ENCODE measurements at places on chromosomes 12 and 14.

GRCh38 chr14:102510616-102511520 lies 1.3 kb upstream of the ANKRD9 start:
- DNase-seq: no peak

- peak; percentile 54 for DNase-seq
These were observed 39.8 kb downstream of the IFNG start for GRCh38 chr12:68119724-68120211.

DNA sequence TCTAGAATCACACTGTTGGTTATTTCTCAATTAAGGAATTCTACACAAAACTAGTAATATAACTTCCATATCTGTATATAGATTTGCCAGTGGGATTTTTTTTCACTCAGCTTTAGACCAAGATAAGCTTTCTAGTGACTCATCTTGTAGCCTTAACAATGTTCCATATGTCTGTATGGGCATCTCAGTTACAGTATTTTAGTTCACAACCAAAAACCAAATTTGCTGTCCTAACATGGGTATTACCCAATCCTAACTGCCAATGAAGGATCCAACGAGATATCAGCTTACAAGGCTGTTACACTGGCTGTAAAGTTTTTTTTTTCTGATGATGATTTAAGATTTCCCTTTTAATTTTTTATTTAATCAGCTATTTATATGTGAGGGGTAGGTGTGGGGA lies 31.5 kb upstream of the KRR1 start:
- no peak for DNase-seq

DNA sequence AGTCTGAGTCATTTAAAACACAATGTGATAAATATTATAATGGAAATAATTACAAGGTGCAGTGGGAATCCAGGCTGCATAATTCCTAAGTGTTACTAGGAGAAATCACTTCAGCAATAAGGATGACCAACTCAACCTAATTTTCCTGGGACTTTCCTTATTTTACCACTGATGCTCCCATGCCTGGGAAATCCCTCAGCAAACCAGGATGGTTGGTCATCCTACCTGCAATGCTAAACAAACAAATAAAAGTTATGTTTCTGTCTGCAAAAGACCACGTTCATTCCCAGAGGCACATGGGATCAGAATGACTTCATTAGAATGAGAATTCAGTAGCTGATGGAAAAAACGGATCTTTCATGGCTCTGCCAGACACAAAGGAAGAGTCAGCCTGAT lies 130.8 kb upstream of the RAP1B start:
- DNase-seq: no peak

GRCh38 chr14:100734031-100734990 lies 7.6 kb downstream of the DLK1 start:
- no peak for DNase-seq

DNA sequence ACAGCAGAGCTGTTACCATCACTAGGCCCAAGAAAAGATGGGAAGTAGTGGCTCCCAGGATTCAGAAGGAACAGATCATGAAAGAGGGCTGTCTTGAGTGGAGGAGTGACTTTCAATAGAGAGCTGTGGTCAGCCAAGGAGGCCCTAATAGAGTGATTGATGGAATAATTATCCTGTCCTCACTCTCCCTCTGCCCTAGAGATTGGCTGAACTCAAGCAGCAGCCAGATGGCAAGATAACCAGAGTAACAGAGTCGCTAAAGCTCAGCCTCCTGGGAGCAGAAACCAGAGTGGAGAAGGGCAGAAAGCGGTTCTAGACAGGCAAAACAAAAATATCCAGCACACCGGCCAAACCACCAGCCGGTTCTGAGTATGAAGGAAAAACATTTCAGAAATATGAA lies 23.1 kb downstream of the GMFB start:
- DNase-seq: no peak

- no peak for DNase-seq
These were observed 791.6 kb upstream of the NOVA1 start for GRCh38 chr14:27389402-27389801.

GRCh38 chr14:102500158-102500662 lies 9.4 kb downstream of the ANKRD9 start:
- DNase-seq: peak; percentile 24

- DNase-seq: no peak
These were observed 198.3 kb upstream of the OTX2 start for GRCh38 chr14:57008534-57008933.

DNA sequence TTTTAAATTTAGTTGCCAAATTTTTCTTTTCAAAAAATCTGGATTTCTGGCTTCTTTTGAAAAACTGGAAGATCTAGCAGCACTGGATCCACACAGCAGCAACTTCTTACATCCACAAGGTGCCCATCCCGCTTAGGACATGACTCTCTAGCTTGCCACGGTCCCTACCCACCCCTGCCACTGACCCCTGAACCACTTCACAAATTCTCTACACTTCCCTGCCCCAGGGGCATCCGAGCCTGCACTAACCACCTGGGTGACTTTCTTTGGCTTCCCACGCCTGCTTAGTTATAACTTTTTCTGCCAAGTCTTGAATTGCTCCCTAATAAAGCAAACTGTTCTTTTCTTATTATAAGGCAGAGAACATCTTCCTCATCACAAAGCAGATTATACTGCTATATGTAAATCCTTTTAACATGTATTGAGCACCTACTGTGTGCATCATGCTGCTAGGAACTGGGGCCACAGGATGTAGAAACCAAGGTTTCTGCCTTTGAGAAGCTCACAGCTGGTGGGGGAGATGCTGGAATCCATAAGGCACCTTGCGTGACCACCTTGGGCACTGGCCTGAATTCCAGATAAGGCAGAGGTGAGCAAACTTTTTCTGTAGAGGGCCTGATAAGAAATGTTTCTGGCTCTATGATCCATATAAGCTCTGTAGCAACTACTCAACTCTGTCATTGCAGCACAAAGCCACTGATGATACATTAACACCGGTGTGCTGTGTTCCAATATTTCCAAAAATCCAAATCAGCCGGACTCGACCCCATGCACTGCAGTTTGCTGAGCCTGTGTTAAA lies 59.8 kb downstream of the ACTN1 start:
- DNase-seq: no peak

DNA sequence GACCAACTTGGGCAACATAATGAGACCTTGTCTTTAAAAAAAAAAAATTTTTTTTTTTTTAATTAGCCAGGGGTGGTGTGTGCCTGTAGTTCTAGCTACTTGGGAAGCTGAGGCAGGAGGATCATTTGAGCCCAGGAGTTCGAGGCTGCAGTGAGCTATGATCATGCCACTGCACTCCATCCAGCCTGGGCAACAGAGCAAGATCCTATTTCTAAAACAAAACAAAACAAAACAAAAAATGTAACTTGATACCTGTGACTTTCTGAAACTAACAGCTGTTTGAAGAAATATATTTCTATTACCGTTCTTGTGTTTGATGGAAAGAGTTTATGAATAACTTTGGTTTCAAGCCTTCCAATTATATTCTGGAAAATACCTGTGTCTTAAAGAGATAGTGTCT lies 1.7 kb upstream of the ACACB start:
- no peak for DNase-seq

GRCh38 chr12:76186131-76186906 lies 101.8 kb upstream of the NAP1L1 start:
- no peak for DNase-seq

- DNase-seq: no peak
These were observed 34.1 kb upstream of the ITPR2 start for GRCh38 chr12:26867080-26867479.

GRCh38 chr12:54173066-54173726 lies 15.6 kb downstream of the SMUG1 start:
- no peak for DNase-seq

DNA sequence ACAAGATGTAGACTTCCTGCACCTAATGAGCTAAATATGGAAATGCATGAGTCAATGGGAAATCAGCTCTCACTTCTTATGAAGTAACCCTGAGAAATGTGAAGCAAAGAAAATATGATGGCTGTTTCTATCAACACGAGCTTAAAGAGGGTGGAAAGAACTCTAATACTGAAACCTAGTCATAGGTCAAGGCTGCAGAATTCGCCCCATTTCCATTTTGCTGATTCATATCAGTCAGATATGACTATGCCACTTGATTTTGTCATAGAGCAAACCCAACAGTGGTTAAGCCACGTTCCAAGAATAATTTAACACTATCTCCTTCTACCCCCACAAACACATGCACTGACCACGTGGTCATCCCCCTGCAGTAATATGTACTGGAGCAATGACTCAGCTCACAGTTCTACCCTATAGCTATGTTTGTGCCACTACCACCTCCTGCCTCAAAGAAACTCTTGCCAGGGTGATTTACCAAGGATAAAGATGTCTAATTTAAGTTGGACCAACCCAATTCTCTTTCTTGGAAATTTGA lies 157.5 kb downstream of the TMTC3 start:
- DNase-seq: no peak

DNA sequence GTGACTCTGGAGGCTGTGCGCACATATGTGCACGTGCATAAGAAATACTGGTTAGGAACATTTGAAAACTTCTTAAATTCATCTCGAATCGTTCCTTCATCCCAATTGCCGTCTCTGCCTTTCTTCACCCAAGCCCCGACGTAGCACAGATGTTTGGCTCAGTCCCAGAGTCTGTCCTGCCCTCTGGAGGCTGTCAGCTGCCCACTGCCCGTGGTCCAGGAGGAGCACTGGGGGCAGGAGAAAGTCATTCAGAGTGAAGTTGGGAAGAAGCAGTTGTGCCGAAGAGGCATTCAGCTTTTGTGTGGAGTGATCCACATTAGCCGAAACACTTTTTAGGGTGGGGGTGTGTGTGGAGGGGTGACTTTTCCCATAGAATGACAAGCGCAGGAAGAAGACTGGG lies 124.9 kb downstream of the TSPAN9 start:
- DNase-seq: no peak

GRCh38 chr12:127811988-127812387 lies 455.0 kb upstream of the TMEM132C start:
- DNase-seq: no peak

- no peak for DNase-seq
These were observed 93.5 kb downstream of the GALNT8 start for GRCh38 chr12:4813741-4814140.

DNA sequence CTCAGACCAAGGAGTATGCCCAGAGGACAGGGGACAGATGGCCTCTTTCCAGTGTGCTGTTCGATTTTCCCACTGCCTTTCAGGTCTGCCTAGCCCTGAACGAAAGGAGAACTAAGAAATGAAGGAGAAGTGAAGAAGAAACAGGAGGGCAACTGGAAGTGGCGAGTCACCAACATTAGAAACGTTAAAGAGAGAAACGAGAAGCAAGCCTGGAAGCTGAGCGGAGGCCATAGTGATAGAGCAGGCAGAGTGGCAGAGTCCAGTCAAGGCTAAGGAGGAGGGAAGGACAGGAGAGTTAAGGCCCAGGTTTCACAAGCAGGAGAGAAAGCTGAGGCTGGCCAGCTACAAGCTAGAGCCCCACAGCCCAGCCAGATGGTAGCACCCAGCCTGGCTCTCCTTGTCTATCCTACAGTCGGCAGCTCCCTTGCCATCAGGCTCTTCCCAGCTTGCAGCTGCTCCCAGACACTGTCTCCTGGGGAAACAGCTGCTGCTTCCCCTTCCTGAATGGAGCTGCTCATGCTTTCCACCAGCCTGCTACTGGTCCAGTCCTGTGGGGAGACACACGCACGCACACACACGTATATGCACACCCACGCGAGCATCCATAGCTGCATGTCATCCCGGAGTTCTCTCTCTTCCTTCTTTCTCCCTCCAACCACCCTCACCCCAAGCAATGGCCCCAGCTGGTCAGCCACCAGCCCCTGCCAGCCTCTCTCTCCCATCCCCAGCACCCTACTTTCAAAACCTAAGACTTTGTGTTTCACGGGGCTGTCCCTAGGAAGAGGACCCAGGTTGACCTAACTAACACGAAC lies 139.7 kb upstream of the CCND2 start:
- no peak for DNase-seq

DNA sequence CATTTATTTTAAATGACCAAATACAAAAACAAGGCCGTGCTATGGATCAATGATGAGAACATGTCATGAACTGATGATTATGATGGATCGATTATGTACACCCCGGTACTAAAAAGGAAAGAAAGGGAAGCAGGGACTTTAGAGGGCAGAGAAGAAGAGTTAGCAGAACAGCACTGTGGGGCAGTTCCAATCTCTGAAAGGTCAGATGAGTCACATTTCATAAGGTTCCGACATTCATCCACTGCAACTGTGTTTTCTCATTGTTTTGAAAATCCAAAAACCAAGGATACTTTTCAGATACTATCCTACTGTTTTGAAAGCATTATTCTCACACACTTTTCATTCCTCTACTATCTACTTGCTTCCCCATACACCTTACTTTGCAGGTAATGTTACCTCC lies 169.3 kb downstream of the STXBP6 start:
- no peak for DNase-seq

DNA sequence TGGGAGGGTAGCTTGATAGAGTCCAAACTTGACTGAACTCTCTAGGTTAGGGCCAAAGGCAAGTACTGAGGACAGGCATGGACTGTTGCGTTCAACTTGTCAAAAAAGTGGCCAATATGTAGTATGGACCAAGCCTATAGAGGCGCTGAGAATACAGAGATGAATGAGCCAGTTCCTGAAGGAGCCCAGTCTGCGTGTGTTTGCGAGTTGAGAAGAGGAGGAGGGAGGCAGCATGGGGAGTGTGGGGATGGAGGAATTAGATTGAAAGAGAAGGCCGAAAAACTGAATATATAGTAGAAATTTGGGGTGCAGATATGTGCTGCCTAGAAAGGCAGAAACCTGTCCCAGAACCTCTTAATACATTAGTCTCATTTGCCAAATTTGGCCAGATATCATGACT lies 412.4 kb downstream of the PCNX1 start:
- no peak for DNase-seq

- DNase-seq: no peak
These were observed 114.5 kb downstream of the ETV6 start for GRCh38 chr12:11763760-11764520.

DNA sequence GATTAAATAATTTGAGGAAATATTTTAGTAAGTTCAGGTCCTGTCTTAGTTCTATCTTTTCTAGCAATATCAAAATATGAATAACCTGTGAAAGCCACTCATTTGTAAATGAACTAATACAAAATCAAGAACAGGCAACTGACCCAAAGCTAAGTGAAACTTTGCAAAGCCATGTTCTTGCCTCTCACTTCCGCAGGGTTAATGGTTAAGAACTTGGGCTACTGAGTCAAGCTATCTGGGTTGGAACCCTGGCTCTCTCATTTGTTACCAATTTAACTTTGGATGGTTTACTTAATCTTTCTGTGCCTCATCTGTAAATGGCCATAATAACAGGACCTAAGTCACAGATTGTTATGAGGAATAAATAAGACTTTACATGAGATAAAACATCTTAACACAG lies 2.8 kb downstream of the KIF21A start:
- DNase-seq: no peak

DNA sequence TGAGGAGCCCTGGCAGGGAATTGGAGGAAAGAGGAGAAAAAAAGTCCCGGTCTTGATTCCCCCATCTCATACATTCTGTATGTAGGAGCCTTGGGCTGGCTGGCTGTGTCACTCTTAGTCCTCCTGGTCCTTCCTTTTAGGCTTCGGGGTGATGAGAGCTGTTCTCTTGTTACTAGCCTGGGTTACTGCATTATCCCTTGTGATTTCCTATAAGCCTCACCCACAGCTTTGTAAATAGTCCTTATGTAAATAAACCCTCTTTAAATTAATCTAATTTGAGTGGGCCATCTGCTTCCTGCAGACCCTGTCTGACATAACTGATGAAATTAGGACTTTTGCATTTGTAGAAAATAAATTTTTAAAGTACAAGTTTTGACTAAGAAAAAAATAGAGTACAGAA lies 19.2 kb downstream of the DNM1L start:
- no peak for DNase-seq

All from CD4-positive, alpha-beta T cell treated with Interleukin-21 for 1 hour (primary cell).